ENCODE measurements at places on chromosomes 11 and 22.

DNA sequence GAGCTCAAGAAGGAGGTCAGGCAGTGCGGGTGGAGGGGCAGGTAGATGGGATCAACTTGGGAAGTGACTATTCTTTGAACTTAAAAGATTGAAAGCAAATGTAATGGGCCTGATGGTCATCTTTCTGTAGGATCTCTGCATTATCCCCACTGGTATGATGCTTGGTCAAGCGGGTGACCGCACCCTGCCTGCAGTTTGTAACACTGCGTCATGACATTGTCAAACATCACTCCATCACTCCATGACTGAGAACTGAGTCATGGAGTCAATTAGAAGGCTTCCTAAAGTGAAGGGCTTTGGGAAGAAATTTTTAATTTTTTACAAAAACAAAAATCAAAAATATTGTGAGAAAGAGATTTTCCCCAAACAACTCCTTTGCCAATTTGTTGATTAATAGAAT is 62.4 kb upstream of the BMAL1 start:
- DNase-seq, result no peak

DNA sequence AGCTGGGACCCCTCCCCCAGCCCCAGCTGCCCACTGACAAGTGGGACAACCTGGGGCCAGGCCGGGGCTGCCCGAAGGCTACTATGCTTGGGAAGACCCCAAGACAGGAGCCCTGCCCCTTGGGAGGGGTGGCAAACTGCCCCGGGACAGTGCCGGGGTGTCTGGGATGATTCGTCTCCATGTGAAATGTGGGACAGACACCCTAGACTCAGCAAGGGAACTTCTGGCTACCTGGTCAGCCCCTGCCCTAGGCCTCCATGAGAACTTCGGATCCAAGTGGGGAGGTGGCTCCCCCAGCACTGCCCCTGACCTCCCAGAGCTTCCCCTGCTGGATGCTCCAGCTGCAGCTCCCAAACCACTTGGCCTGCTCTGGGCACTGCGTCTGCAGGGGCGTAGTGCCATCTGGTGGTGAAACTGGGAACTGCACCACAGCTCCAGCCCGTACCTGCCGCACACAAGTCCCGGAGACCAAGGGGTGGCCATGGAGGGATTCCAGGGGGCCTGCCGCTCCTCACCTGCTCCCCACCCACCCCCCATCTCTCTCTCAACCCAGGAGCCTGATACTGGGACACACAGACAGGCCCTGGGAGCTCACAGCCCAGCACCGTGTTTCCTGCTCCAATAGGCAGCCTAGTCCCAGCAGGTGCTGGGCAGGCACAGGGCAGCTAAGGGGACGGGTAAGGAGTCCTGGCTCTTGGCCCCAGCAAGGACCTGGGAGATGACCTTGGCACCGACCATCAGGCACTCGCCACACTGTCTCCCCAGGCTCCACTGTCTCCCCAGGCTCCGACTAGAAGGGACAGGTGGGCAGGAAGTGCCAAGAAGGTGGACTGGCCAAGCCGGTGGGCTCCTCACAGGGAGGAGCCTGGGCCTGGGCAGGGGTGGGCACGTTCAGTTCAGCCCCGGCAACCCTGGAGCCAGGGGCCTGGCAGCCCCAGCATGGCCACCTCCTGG is 194.1 kb downstream of the IGLL1 start:
- peak; percentile 98 for DNase-seq

DNA sequence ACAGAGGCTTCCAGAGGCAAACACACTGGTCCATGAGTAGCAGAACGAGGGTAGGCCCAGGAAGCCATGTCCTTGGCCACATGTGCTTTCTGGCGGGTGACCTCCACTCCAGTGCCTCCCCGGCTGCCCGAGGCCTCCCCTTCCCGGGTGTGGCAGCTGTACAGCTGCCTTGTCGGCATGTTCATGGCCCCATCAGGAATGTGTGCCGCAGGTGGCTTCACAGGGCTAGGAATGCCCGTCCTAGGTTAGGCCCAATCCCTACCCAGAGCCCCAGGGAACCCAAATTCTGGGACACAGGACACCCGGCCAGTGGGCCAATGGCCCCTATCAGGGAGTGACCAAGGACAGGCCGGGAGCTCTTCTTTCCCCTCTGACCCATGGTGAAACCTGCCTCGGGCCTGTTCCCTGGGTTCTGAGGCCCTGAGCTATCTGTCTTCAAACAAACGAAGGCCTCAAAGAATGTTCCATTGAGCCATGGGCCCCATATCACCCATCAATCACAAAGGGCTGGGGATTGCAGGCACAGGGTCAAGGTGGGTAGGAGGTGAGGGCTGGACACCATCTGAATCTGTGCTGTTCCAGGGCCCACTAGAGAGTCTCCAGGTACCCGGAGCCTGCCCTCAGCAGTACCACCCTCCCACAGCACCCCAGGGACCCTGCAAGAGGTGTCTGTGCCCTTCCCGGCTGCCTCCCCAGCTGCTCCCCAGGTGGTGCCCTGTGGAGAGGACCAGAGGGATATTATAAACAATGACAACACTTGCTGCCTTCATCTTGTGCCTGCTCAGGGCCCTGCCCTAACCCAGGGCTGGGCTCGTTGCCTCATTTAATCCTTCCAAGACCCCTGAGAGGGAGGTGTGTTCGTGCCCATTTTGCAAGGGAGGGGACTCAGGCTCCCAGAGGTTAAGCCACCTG is 4.0 kb upstream of the CDKN1C start:
- no peak for DNase-seq

- DNase-seq, result no peak
Observed at GRCh38 chr11:29534836-29535235, 482.0 kb downstream of the KCNA4 start.

GRCh38 chr22:46379066-46379930 is 43.8 kb downstream of the TRMU start:
- DNase-seq, result no peak

DNA sequence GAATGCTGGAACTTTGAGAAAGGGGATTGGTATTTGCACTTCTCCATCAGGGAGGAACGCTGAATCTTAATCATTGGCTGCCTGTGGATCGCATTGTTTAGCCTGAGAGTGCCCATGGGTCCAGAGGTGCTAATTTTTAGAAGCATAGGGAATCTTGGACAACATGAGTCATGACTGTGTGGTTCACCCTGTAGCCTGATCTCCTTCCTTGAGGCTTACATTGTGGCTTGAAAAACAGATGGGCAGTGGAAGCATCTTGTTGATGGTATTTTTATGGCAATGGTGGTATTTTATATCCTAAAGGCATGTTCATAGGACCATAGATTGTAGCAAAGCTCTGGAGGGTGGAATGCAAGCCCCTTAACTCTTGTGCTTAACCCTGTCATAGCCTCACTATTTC is 99.2 kb upstream of the DBX1 start:
- no peak for DNase-seq

DNA sequence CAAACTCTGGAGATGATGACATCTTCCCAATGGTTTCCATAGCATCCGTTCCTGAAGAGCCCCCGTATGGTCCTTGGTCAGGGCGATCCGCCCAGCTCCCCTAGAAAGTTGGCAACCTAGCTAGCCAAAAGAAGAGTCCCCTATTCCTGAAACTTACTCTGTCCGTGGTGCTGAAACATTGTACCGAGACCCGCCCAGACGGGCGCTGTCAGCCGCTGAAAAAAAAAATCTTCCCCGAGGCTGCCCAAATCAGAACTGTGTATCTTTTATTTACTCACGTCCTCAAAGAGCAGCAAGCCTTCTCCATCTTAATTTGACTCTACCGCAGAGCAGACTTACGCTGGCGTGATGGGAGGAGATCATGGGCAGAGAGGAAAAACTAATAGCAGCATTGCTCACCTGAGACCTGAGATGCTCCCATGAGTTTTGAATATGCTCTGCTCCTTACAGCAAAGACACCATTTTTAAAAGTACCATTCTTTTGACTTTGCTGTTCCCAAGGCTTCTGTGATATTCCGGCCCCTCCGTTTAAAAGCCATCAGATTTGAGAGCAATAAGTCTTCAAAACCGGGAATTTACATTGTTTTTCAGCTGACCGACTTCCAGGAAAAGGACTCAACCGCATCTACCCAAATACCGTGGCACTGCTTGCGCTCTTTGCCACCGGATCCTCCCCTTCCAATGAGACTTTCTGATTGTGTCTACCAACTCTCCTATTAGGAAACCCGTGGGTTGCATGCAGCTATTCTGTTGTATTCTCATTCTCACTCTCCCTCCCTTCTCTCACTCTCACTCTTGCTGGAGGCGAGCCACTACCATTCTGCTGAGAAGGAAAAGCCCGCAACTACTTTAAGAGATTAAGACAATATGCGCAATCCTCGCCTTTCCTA is at the start of gene SLC17A6:
TSS of gene SLC17A6 (plus strand) at position 786 of the 890 bp plus-strand sequence. CDS start 153 bp downstream, outside the sequence.
- DNase-seq, result no peak

DNA sequence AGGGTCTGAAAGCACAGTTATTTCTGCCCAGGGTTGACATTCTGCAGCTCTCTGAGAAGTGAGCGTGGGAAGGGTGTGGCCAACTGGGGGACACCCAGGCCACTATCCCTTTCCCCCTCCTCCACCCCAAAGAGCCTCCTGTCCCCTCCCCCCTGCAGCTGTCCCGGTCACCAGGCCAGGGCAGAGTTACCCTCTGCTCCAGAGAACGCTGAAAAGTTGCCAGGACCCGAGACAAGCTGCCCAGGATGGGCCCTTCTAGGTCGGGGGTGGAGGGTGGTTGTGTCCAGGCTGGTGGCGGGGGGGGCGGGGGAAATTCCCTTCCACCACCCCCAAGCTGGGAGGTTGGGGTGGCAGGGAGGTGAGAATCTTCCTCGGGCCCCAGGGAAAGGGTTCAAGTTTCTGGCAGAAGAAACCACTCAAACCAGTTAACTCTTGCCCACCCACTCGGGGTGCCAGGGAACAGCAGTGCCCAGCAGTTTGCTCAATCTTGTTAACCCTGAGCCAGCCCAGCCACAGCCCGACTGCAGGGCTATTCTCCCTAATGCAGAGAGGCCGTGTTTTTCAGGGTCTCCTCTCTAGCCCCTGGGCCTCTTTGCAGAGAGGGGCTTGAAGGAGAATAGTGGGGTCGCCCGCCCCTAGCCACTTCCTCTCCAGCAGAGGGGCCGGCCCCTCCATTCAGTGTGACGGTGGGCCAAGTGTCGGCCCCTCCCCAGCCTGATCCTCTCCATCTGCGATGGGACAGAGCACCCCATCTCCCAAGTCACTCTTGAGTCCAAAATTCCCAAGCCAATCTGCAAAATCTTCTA is 697 bp downstream of the LGALS1 start:
- no peak for DNase-seq

GRCh38 chr11:94171693-94172440 is 43.2 kb downstream of the PANX1 start:
- no peak for DNase-seq

GRCh38 chr11:94342250-94342649 is 37.9 kb downstream of the IZUMO1R start:
- DNase-seq, result no peak

DNA sequence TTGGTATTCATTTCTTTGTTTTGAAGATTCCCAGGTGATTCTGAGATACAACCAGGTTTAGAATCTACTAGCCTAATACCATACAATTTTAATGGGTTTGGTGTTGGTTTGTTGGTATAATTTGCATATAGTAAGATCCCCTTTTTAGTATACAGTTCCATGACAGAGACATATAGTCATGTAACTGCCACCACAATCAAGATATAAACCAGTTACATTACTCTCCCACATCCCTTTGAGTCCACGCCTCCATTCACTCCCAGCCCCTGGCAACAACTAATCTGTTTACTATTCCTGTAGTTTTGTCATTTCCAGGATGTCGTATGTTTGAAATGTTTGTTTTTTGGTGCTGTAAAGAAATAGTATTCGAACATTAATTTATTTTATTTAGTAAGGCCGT is 4.3 kb downstream of the ASRGL1 start:
- no peak for DNase-seq

- DNase-seq, result no peak
Observed at GRCh38 chr11:71575723-71576424, 6.8 kb downstream of the KRTAP5-11 start.

DNA sequence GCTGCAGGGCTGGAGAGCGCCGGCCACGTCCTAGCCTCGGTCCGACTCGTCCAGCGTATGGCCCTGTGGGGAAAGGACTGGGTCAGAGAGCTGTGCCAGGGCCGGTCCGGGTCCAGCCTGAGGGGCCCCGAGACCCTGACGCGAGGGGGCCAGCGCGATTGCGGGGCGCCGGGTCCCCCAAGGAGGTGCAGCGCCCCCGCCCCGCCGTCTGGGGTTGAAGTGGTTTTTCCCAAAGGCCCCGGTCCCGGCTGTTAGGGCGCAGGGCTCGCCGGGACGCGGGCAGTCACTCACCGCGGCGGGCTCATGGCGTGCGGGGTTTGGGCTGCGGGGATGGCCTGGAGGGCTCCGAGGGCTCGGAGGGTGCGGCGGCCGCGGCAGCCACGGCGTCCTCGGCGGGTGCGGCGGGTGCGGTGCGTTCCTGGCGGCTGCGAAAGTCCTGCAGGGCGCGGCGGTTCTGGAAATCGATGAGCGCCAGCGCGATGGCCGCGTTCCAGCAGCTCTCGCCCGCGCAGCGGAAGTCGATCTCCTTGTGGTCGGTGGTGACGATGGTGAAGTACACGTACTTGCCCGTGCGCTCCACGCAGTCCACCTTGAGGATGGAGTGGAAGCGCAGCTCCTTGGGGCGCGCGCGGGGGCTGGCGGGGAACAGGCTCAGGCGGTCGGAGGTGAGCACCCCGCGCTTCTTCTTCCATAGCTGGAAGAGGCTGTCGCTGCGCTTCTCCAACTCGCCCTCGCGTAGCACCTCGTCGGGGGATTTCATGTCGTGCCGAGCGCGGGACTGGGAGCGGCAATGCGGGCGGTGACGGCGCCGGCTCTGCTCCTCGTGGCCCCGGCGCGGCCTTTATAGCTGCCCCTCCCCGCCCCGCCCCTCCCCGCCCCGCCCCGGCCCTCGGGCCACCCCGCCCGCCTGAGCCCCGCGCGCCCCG is at the start of gene PHLDA2:
TSS of gene PHLDA2 (minus strand) at position 816 of the 926 bp plus-strand sequence. CDS start at position 760, 56 bp downstream.
- DNase-seq, result no peak

DNA sequence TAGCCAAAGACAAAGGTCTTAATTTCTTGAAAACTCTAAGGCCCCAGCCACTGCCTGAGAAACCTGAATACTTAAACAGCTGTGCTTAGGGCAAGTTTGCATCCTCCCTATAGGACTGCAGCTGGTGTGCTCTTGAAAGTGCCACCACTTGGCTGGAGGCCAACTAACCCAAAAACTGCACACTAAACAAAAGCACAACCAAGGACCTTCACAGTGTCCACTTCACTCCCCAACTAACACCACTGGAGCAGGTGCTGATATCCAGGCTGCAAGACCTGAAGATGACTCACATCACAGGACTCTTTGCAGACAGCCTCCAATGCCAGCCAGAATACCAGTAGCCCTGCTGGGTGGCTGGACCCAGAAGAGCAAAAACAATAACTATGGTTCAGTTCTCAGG is 357.7 kb upstream of the ARHGAP42 start:
- DNase-seq, result no peak

DNA sequence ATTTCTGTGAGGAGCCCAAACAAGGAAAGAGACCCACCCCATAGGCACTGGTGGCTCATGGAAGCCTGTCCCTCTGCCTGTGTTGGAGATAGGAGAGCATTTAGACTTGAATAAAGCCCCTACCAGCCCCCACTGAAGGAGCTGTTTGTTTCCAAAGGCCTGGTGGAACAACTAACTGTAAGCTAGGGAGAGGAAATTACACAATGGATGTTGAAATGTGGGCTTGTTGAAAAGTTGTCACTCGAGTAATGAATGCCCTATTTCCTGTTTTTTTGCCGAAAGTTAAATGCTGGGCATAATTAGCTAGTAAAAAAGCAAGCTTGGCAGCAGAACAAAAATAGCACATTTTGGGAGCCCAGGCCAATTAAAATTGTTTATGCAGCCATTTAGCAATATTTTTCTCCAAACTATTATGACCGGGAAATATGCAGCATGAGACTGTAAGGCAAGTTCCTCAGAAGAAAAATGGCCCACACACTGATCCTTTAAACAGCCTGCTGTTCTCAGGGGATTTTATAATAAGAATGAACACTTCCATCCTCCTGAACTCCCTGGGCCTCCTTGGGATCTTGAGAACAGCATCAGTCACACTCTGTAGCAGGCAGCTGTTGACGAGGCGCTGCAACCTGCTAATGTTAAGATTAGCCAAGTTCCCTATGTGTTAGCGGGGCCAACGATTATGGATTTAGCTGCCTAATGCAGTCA is 38.6 kb upstream of the LMO2 start:
- DNase-seq, result no peak
